ENCODE measurements at places on chromosomes 12 and 14.

DNA sequence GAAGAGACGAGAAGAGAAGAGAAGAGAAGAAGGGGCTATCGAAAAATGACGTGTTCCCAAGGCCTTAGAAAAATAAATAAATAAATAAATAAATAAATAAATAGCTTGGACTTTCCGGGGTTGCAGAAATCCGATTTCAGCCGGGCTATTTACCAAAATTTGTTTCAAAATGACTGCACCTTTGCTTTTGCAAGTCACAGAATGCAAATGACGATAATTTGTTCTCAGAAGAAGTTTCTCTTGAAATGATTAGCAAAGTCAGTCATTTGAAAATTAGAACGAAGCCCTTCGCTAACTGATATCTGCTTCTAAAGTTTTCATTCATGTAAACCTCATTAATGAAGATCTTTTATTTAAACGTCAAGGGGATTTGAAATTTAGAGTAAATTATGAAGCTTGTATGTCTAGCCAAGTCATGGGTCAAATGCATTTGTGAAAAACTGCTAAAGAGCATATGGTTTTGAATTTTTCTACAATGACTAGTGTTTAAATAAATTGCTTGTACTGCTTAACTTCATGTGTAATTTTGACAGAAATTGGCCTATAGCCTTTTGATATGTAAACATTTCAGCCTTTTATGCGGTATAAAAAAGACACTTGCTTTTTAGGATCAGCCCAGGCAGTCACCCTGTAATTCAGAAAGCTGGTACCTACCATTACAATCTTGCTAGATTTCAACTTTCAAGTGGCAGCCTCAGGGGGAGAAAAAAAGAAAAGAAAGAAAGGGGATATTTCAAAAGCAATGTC is 4.6 kb upstream of the GSC start:
- DNase-seq = no peak

- DNase-seq = peak; percentile 96
These were observed at the start of the genes APEX1 and OSGEP for GRCh38 chr14:20454516-20455354. Gene APEX1, plus strand, starts transcription at chr14:20455226. Its CDS starts 420 bp downstream, at chr14:20455646. Gene OSGEP, minus strand, starts transcription at chr14:20454812. Its CDS starts 129 bp downstream, at chr14:20454683.

DNA sequence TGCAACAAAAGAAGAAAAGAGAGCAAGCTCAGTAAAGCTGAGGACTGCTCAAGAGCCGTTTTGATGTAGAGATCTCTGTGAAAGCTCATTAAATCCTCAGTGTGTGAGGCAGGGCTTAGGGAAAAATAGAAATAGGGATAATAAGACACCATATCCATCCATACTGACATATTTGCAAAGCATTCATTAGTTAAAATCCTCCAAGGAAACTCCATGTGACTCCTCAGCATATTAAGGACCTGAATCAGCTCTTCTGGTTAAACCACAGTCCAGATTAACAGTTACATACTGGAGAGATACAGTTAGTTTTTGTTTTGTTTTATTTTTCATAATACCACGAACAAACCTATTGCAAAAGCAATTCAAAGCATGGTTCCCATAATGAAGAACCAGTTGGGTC is 288.2 kb downstream of the PAWR start:
- no peak for DNase-seq

- no peak for DNase-seq
These were observed 1.3 kb upstream of the TBX5 start for GRCh38 chr12:114406984-114407841.

GRCh38 chr14:38500125-38500524 is 244.2 kb upstream of the CLEC14A start:
- DNase-seq = no peak

Measured in activated naive CD4-positive, alpha-beta T cell treated with anti-CD3 and anti-CD28 coated beads, Interleukin-2, amount 50 U/mL, for 72 hours (primary cell).